Activated CD4-positive, alpha-beta T cell treated with anti-CD3 and anti-CD28 coated beads, Interleukin-2, amount 50 U/mL, for 1 hour (primary cell): ENCODE measurements at places on chromosomes 13 and 19.
A peak's percentile ranks its signal among the peaks of the same experiment; 100 is the strongest.

- no peak for DNase-seq
Observed at GRCh38 chr13:111249637-111250360, 70.6 kb upstream of the TEX29 start.

DNA sequence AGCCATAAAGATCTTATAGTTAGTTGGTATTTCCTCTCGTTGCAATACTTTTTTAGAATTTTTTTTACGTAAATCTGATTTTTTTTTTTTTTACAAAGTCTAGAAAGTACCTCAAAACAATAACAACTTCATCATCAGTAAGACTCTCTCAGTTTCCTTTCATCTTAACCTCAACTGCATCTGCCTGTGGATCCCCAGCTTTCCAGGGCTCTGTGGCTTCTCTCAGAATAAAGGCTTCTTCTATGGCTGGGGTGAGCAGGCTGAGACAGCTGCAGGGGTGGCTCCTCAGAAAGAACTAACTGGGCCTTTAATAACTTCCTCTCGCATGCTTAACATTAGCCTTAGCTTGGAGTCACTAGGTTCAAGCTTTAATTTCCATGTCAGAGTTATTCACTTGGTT lies 4.2 kb downstream of the ZNF506 start:
- DNase-seq, result peak; percentile 53

GRCh38 chr13:61286148-61286745 lies 129.4 kb downstream of the PCDH20 start:
- no peak for DNase-seq

- DNase-seq, result no peak
Observed at GRCh38 chr19:39582442-39582841, 19.9 kb upstream of the LGALS13 start.

- no peak for DNase-seq
Observed at GRCh38 chr19:13100841-13101589, 1.6 kb downstream of the LYL1 start.

DNA sequence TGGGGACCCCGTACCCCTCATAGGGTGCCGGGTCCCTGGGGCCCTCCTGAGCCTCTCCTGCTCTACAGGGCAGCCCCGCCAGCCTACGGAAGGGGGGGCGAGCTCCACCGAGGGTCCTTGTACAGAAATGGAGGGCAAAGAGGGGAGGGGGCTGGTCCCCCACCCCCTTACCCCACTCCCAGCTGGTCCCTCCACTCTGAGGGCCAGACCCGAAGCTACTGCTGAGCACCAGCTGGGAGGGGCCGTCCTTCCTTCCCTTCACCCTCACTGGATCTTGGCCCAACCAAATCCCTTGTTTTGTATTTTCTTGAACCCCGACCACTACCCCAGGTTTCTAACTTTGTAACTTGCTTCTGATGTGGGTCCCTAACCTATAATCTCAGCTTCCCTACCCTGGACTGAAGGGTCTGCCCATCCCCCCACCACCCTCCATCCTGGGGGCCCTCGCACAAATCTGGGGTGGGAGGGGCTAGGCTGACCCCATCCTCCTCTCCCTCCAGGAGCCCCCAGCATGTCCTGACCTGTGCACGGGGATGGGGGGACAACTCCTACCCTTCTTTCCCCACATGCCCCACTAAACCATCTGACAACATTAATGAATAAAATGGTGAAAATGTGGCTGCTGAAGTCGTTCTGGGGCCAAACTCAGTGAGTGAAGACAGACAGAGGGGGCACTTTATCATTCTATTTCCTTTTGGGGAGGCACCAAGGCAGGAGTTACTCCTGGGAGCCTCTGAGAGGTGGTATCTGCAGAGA lies 13.0 kb downstream of the ARHGAP33 start:
- no peak for DNase-seq

DNA sequence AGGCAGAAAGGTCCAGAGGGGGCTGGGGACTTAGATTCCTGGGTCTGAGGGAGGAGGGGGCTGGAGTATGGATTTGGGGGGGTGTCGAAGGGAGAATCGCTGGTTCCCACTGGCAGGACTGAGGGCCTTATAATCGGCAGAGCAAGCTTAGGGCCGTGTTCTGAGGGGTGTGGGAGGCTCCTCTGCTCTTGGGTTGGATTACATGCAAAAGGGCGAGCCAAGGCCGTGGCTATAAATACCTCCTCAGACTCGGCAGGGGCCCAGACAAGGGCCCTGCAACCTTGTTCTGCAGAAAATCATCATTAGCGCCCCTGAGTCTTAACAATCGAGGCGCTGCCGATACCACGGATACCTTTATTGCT lies 707 bp upstream of the MAMSTR start:
- DNase-seq, result no peak

- DNase-seq, result no peak
Observed at GRCh38 chr13:31773538-31773937, 34.2 kb downstream of the RXFP2 start.

DNA sequence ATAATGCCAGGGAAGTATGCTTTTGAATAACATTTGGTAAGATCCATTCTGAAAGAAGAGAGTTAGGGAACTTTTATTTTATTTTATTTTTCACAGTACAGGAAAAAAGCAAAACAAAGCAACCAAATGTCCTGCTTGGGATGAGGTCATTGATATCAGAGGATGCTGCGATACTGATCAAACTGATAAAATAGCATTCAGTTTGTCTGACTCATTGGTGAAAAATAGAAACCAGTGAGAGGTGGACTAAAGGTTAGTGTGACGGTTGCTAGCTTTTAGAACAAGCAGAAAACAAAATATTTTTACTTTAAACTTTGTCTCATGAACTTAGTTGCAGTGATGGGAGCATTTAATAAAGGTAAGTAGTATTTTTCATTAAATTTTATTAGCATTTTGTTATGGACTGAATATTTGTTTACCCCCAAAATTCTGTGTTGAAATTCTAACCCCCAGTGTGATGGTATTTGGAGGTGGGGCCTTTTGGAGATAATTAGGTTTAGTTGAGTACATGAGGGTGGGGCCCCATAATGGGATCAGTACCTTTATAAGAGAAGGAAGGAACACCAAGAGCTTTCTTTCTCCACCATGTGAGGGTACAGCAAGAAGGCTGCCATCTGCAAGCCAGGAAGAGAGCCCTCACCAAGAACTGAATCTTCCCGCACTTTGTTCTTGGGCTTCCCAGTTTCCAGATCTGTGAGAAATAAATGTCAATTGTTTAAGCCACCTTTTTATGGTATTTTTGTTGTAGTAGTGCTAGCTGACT lies 37.3 kb downstream of the ITGBL1 start:
- no peak for DNase-seq

DNA sequence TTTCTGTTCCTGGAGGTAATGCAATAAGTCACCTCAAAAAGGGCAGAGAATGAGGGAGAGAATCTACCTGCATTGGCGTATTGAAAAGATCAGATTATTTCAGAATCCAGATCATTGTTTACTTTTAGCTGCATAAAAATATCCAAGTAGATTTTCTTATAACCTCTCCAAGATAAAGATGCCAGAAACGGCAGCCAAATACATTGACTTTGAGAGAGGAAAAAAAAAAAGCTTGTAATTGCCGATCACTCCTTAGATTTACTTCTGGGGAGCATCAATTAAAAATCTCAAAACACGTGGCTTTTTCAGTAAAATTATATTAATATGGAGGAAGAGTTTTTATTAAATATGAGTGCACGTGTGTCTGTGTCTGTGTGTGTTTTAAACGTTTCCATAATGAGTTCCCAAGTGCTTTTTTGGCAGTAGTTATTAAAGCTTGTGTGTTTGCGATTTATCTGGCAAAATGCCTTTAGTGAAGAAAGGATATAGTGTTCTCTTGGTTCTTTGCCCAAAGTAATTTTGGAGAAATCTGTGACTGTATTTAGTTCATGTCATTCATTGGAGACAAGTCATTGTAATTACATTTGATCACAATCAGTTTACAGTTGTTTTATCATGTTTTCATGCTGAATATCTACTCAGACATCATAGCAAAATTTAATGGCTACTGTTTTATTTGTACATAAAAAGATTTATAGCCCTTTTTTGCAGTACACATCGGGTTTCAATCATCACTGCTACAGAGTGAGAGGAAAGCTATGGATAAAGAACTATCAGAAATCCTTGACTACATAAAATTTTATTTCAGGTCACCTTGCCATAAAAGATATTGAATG lies 176.1 kb downstream of the TM9SF2 start:
- DNase-seq, result no peak

GRCh38 chr13:39779337-39780265 lies 124.1 kb downstream of the COG6 start:
- DNase-seq, result peak; percentile 37

DNA sequence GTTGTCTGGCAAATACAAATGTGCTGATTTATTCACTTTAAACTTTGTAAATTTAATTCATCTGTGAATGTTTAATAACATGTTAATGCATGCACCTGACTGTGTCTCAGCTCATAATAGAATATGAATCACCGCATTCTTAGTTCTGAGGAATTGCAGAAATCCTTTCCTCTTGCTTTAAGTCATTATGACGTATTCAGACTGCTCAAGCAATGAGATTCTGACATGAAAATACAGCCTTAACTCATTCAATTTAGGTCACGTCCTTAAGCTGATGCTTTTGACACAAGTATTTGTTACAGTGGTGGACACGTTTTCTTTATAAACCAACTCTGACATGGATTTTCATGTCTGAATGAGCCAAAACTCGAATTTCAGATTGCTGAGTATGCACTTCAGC lies 541.0 kb upstream of the KLF12 start:
- DNase-seq, result no peak

- no peak for DNase-seq
Observed at GRCh38 chr19:3573162-3573857, 566 bp downstream of the HMG20B start.

GRCh38 chr13:53460796-53461195 lies 432.2 kb downstream of the OLFM4 start:
- no peak for DNase-seq

- DNase-seq, result no peak
Observed at GRCh38 chr19:32174386-32175113, 170.9 kb upstream of the ZNF507 start.

DNA sequence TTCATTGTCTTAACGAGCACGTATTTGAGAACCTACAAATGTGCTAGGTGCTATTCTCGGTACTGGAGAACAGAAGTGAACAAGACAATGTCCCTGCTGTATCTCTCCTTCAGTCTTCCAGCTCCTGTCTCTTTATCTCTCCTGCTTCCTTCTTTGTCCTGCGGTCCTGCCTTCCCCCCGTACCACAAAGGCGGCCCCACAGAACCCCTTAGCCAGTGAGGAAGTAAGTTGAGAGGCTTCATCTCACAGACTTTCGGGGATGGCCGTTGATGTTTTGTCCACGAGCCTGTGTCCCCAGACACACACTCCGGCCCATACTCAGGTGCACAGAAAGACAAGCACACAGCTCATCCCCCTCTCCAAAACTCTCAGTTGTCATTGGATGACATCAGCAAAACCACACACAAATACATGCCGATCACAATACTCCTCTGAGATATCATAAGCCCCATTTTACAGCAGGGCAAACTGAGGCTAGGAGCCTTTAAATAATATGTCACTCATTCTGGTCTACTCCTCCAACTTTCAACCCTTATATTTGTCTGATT lies 507 bp upstream of the SWSAP1 start:
- no peak for DNase-seq

- no peak for DNase-seq
Observed at GRCh38 chr13:30810801-30811200, 75.5 kb downstream of the ALOX5AP start.

DNA sequence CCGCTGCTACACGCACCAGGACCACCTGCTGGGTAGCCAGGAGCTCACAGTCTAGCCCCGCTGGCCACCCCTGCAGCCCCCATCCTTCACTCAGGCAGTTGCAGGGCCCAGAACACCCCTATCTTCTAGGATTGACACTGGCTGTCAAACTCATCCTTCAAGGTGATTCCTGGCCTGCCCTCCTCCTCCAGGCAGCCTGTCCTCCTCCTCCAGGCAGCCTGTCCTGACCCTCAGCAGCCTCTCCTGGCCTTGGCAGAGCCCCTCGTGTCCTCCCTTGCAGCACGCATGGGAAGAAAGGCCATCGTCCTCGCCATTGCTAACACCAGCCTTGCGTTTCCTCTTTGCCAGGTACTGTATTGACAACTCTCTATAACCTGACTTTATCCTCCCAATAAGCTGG lies 3.8 kb upstream of the EPS8L1 start:
- no peak for DNase-seq

DNA sequence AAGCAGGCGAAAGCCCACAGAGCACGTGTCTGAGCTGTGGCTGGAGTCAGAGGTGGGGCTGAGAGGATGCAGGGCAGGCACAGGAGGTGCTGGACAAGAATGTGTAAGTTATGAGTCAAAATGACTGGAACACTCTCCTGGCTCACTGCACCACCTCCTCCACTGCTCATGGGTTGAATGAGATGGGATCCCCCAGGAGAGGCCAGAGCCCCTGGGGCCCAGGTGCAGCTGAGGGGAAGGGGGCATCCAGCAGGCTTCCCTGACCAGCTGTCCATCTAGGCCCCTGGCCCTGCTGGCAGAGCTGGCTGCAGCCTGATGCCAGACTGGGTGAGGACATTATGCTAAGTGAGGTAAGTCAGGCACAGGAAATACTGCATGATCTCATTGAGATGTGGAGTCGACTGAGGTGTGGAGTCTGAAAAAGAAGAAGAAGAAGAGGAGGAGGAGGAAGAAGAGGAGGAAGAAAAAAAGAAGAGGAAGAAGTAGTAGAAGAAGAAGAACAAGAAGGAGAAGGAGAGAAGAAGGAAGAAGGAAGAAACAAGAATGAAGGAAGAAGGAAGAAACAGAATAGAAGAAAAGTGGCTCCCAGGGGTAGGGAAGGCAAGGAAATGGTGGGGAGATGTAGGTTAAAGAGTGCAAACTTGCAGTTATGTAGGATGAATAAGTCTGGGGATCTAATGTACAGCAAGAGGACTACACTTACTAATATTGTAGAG lies 747.4 kb downstream of the UQCRFS1 start:
- DNase-seq, result no peak

- DNase-seq, result no peak
Observed at GRCh38 chr13:83057119-83057518, 825.2 kb downstream of the SLITRK1 start.

GRCh38 chr19:31572102-31572975 lies 223.1 kb upstream of the TSHZ3 start:
- no peak for DNase-seq

- no peak for DNase-seq
Observed at GRCh38 chr13:26951581-26952177, 191.1 kb upstream of the GPR12 start.

- DNase-seq, result no peak
Observed at GRCh38 chr13:98450539-98451111, 126.3 kb downstream of the STK24 start.

DNA sequence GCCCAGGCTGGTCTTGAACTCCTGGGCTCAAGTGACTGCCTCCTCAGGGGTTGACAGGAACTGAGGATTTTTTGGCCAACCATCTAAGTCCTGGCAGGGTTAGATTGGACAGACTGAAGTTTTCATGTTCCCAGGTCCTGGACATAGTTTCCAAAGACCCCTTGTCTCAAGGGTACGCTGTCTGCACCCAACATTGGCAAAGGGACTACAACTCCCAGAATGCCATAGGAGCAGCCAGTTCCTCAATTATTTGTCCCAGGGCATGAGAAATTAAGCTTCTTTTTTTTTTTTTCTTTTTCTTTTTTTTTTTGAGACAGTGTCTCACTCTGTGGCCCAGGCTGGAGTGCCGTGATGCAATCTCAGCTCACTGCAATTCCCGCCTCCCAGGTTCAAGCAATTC lies 6.9 kb downstream of the GYS1 start:
- no peak for DNase-seq
